ENCODE measurements at places on chromosomes 5 and 9.

- no peak for DNase-seq
Observed at GRCh38 chr5:149739371-149739770, 9.3 kb downstream of the PPARGC1B start.

GRCh38 chr5:10424124-10424731 is 17.5 kb upstream of the ROPN1L start:
- no peak for DNase-seq

DNA sequence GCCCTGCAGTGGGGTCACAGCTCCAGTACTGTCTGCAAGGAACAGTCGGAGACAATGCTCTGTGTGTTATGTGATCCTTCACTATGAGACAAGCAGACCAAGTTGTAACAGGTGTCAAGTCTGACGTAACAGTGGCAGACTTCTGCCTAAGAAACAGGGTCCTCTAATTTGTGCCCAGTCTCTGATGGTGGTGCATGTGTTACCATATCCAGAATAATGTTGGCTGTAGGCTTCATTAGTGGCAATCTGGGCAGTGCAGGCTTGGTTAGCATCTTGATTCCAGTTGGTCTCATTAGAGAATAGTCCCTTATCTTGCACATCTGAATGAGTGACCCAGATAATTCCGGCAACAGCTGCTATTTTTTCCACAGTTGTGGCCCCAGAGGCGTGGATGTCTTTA is 33.8 kb downstream of the ZNF131 start:
- DNase-seq, result no peak

DNA sequence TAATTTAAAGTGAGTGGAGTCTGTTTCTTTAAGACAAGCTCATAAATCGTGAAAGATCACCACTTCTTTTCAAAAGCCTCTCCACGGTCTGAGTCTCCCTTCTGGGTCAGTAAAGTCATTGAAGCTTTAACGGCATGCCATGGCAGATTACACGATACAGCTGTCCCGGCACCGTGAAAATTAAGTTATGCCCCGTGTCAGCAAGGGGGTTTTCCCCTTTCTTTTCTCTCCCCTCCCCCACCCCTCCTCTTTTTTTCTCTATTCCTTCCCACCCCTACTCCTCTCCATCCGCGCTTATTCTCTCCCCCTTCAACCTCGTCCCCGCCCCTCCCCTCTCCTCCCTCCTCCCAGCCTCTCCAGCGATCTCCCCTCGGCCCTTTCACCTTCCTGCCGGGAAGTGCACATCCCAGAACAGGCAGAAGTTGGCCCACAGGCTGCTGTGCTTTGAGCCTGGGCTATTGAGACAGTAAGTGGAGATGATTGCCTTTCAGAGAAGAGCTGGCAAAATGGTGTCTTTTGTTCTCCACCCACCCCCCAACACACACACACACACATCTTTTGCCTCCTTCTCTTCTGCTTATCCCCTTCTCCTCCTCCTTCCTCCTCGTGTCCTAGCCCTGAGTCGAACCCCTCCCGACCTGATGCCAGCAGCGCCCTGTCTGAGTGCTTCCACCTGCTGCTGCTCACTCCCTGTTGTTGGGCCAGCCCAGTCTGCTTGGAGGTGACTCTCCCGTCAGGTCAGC is 44.1 kb downstream of the GAS1 start:
- no peak for DNase-seq

DNA sequence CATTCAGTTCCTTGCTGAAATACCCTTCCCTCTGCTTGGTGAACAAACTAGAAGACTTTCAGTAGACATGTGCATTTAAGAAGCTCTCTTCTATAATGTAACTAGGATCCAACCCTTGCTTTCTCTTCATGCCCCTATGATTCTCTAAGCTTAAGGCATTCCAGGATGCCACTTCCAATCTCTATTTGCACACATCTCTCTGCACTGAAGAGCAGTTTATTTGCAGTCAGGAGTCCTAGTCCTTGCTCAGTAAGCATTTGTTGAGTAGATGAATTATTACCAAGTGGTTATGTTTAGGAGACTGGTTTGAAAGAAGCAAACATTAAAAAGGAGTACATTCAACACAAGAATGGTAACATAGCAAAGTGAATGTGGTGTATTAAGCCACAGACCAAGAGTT is 274.2 kb upstream of the KLF9 start:
- no peak for DNase-seq

- DNase-seq, result no peak
Observed at GRCh38 chr9:1702701-1703100, 312.4 kb upstream of the SMARCA2 start.

DNA sequence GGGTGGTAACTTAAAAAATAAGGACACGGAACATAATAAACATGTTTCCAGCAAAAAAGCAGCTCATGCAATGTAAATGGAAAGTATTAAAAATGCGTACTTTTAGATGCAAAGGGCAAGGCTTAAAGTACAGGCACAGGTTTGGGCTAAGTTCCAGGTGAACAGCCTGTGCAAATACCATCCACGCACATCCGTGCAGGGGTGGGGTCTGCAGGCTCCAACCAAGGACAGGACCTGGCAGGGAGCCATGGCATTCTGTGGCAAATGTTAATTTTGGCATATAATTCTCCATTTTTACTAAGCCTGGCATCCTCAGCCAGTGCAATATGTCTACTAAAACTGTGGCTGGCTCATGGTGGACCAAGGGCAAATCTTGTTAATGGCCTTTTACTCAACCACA is 365.8 kb upstream of the DAP start:
- no peak for DNase-seq

- peak; percentile 25 for DNase-seq
Observed at GRCh38 chr9:79651251-79651795, 79.6 kb downstream of the TLE4 start.

DNA sequence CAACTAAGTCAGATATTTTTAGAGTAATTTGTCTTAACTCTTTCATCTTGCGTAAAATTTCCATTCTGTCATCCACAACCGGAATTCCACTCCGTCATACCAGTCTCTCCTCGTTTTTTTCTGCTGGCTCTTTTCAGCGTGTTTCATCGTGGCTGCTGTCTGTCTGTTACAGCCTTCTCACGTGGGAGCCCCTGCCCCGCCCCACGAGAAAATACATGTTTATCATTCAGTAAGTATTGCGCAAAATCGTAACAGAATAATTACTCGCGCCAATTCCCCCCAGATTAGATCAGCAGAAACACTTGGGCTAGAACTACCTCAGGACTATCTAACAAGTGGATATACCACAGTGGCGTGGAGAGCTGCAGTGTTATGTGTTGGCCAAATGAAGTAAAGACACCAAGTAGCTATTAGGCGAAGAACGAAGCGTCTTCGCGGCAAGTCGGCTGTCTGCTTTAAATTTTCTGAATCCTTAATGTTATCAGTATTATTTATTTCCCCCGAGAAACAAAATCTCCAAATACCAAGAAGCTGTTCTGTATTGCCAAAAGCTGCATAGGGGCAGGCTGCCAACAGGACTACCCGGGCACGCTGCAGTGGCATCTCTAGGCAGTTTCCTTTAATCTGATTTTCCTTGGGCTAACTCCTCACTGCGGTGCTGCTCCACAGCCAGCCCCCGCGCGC is 566 bp upstream of the FOCAD start:
- no peak for DNase-seq

DNA sequence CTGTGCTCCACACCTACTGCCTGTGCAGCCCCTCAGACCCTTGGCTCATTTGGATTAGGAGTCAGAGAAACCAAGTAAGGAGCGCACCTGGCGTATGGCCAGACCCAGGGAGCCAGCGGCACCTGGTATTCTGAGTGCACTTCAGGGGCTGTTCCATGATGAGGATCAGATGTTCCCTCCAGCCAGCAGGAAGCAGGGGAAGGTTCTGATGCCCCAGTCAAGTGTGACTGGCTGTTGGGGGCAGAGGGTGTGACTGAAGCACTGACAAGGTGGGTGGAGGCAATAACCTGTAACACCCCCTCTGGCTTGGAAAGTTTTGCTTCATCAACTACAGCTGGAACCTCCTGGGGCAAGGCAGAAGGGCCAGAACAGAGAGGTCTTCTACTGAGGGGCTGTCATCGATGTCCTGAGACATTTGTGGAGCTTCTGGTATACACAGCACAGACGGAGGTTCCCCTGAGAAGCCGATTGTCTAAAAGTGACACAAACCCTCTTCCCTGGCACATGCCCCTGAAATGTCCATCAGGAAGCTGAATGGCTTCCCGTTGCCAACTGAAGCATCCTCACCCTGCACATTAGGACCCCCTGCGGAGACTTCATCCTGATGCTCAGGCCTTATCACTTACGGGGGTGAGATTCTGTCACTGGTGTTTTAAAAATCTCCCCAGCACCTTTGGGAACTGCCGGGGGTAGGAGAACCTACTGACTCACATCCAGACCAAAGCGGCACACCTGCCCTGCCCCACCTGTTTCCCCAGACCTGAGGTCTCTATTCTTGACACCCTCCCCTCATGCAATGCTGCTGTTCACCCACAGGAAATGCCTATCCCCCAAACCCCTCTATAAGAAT is 21.1 kb downstream of the TRAF1 start:
- DNase-seq, result no peak

- no peak for DNase-seq
Observed at GRCh38 chr5:115855959-115856358, 14.2 kb downstream of the AP3S1 start.

- no peak for DNase-seq
Observed at GRCh38 chr5:180399401-180400215, 46.5 kb upstream of the GFPT2 start.

- no peak for DNase-seq
Observed at GRCh38 chr9:22008384-22008716, 755 bp downstream of the CDKN2B start.

DNA sequence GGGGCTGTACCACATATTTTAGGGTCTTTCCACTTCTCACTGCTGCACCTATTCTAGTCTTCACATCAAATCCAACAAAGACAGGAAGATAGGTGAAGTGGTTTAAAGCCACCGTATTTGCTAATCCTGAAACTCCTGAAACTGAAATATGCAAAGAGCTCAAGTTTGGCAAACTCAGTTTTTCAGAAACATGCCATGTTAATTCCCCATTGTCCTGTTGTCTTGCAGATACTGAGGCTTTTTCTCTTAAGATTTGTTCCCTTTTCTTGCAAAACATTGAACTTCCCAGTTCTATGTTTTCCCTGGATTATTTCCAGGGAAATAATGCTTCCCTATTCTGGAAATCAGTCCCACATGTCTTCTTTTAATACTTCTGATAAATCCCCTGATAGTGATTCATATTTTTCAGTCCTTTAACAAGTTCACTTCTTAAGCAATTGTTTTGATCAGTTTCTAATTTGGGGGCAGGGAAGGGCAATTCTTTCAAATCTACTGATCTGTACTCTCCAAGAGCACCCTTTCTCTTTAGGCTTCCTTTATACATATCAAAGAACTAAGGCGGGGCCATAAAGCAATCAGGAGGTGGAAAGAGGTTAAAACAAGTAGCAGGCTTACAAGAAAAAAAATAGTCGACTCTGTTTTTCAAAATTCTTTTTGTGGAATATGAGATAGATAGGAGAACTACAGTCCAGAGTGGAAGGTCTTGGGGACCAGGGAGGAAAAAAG is 648.5 kb downstream of the BNC2 start:
- DNase-seq, result no peak

GRCh38 chr9:74496819-74497747 is at the start of gene RORB:
RORB (plus strand) TSS chr9:74497335; CDS start chr9:74497977, 642 bp downstream.
- peak; percentile 4 for DNase-seq

DNA sequence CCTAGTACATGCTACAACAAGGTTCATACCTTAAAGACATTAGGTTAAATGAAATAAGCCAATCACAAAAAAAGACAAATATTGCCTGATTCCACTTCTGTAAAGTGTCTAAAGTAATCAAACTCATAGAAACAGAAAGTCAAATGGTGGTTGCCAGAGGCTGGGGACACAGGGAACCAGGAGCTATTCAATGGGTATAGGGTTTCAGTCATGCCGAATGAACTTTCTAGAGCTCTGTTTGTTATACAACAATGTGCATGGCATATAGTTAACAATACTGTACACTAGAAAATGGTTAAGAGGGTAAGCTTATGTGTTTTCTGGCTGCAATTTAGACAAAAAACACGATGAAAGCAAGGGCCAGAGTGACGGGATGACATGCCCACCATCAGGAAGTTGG is 70.8 kb upstream of the EGFLAM start:
- no peak for DNase-seq

GRCh38 chr5:133993185-133993936 is 11.4 kb downstream of the VDAC1 start:
- DNase-seq, result no peak

GRCh38 chr9:128150594-128151308 is 1.5 kb downstream of the LCN2 start:
- DNase-seq, result no peak

DNA sequence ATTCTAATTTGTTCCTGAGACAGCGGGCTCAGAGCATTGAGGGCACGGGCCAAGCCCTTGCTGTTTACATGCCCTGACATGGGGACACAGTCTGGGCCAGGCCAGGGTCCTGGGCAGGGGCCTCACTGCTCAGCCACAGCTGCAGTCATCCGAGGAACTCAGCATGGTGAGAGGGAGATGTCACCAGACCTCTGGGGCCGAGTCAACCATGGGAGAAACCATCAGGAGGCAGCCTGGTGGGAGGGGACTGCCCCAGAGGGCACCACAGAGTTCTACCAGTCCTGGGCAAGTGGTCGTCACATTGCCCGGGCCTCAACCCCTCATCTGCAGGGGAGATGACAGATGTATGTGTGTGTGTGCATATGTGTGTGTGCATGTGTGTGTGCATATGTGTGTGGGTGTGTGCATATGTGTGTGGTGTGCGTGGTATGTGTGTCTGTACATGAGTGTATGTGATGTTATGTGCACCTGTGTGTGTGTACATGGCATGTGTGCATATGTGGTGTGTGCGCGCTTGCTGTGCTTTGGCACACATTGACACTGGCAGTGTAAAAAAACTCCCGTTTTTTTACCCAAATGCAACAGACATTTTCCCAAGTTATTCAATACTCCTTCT is 42.4 kb upstream of the TMEM250 start:
- no peak for DNase-seq

DNA sequence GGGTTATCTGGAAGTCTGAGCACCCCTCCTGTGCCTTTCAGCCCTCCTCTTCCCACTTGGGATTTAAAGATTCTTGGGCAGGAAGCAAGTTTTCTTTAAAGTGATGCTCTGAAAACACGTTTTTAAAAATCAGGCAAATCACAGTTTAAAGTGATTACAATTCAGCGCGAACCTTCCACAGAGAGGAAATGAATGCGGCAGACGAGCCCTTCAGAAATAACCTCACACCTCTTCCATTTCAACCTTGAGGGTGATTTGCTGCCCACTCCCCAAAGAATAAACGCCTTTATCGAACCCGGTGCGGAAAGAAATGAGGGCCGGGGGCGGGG is 2.3 kb upstream of the EFNA5 start:
- no peak for DNase-seq

DNA sequence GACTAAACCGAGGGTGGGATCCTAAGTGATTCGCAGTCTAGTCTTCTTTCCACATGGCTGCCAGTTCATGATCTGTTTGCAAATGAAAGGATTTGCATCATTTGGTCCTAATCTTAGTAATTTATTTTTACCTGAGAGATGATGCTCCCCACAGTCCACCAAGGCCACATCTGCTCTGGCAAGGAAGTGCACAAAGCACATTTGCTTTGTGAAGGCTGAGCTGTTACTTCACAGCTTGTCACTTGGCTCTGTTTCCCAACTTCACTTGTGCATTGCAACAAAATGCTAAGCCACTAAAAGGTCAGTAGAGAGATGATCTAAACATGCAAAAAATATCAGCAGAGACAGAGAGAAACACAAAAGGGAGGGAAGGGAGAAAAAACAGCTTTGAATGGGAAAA is 128.5 kb upstream of the VLDLR start:
- DNase-seq, result no peak

Measured in kidney epithelial cell (primary cell).